HS-27A (cell line): ENCODE measurements at places on chromosomes 1 and 21.

- DNase-seq, result no peak
These were observed 57.0 kb upstream of the RAVER2 start for GRCh38 chr1:64687725-64688327.

- no peak for DNase-seq
These were observed 128.8 kb downstream of the MACF1 start for GRCh38 chr1:39333296-39333695.

DNA sequence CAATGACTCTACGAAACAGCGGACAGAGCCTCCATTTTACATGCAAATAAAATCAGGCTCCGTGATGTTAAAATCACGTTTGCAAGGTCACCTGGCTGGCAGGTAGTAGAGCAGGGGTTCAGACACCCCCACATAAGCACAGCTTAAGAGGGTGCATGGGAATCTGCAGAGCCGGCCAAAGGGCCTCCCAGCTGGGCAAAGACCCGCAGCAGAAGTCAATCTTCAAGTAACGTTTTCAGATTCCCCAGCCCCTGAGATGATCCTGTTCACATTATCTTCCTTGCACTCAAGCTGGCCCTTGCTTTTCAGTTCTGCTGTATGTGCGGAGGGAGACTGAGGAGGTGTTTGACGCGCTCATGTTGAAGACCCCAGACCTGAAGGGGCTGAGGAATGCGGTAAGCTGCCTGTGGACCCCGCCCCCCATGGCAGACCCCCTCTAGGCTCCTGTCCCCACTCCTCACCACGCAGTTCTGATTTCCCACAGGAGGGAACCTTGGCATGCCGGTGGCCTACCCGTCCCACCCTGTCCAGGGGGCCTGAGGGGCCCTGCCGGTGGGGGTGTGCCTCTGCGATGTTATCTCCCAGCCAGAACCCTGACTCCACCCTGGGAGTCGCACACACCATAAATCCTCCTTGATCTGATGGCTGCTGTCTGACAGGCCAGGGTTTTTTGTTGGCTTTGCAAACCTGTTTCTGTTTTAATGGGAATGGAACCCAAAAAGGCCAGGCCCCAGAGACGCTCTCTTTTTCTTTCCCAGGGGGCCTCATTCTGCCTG lies 28.2 kb downstream of the GRHL3 start:
- DNase-seq, result no peak

- no peak for DNase-seq
These were observed 93.4 kb downstream of the DIRAS3 start for GRCh38 chr1:67957066-67957465.

DNA sequence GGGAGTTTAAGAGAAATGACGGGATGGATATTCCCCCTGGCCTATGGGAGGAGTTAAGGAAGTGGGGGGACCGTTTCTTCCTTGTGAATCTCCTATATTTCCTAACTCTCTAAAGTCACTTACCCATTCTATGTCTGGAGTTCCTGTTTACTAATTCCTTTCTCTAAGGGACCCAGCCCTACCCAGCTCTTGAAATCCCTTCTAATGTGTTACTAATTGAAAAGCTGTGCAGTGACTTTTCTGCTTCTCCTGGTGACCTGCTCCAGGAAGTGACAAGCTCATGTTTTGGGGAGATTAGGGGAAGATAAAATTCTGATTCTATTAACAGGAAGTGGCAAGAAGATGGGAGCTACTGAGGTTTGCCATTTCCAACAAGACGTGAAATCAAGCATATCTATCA lies 4.0 kb upstream of the SAMSN1 start:
- no peak for DNase-seq

DNA sequence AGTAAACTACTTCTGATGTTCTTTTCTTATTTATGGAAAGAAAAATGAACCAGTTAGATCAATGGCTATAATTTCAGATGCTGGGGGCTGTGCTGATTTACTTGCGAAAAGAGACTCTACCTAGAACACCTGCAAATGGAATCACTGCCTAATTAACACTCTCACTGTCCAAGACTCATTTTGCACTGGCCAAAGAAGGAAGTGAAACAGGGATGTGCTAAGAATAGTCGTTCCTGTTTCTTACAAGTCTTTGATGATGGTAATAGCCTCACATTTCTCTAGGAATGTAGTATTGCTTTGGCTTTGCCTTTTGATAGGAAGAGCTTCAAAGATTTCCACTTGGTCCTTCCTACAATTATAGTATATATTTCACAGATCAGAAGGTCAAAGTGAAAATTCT lies 12.7 kb upstream of the TSNAX start:
- no peak for DNase-seq
